Frontal cortex (tissue), 4 donors: ENCODE measurements at places on chromosomes 5 and 9. TPM values are rescaled to one million over a fixed set of nuclear protein-coding genes. Genes with fewer than 3 reads are reported as not detected.

The KLF9 gene
- total RNA-seq, result 9.8 TPM

The CLPTM1L gene
- total RNA-seq, result 104 TPM

The GBGT1 gene
- 2.0 TPM for total RNA-seq

The NEUROG1 gene
- 0.41 TPM for total RNA-seq

- DNase-seq, result no peak
These were observed 93.2 kb upstream of the GAS1 start for GRCh38 chr9:87040410-87041009.

DNA sequence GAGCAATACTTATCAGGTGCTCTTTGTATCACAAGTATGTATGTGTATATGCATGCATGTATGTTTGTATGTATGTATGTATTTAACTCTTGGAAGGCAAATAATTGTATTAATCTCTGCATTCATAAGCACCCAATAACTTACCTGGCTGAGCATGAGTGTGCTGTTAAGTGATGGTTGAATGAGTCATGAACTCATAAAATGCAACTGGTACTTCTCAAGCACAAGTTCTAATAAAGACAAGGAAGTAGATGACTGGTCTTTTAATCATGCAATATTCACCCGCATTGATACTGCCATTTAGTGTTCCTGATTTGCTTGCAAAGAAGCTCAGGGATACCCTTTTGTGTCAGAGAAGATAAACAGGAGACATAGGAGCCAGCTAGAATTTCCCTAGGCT lies 204.9 kb upstream of the TRPM3 start:
- DNase-seq, result no peak

GRCh38 chr5:57960569-57960968 lies 478.0 kb upstream of the ACTBL2 start:
- DNase-seq, result no peak

DNA sequence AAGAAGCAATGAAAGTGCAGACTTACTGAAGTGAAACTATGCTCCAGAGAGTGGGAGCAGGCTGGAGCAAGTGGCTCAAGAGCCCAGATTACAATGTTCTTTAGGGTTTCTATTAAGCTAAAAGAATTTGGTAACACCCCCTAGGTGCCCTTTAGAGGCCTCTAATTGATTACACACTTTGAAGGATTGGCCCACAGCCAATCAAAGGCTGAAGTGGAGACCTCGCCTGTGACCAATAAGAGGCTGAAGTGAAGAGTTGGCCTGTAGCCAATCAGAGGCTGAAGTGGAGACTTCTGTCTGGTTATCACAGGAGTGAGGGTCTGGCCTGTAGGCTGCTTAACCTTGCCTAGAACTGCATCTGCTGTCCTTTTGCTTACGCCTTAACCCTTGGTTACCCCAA lies 46.7 kb upstream of the SPATA31C2 start:
- DNase-seq, result no peak

GRCh38 chr5:80255431-80255810 lies 427 bp downstream of the SERINC5 start:
- no peak for DNase-seq

GRCh38 chr5:55037046-55037771 lies 13.2 kb downstream of the GZMK start:
- DNase-seq, result no peak

DNA sequence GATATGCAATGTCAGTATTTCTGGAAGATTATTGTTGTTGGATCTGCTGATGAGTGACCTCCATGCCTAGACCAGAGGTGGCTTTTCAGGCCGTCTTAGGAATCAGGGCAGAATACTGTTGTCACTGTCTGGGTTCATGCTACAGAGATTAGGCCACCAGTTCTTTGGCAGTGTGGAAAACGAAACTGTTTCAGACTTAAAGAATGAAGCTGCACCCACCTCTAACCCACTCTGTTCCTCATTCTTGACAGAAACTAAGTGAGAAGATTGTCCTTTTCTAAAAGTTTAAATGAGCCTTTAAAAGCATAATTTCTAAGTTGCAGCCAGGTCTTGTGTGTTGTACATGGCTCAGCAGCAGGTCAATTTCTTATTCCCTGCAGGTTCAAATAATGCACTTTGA lies 444.3 kb downstream of the ENC1 start:
- DNase-seq, result no peak

- DNase-seq, result no peak
These were observed 213.4 kb downstream of the PRR16 start for GRCh38 chr5:120677481-120677880.

GRCh38 chr5:98641671-98642070 lies 131.8 kb upstream of the RGMB start:
- DNase-seq, result no peak

GRCh38 chr9:127135056-127135745 lies 12.8 kb upstream of the ANGPTL2 start:
- DNase-seq, result no peak

DNA sequence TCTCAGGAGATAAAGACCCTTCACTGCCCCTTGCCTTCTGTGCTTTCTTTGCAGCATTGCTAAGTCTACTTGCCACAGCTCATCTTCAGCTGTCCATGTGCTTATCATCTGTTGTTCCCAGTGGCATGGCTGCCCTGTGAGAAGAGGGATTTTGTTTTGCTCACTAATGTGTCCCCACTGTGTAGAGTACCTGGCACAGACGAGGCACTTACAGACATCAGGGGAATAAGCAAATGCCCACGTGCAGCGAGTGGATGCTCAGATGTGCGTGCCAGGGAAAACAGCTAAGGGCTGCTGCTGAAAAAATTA lies 31.0 kb downstream of the DAP start:
- DNase-seq, result no peak

GRCh38 chr5:173582216-173583111 lies 34.0 kb downstream of the BOD1 start:
- no peak for DNase-seq

DNA sequence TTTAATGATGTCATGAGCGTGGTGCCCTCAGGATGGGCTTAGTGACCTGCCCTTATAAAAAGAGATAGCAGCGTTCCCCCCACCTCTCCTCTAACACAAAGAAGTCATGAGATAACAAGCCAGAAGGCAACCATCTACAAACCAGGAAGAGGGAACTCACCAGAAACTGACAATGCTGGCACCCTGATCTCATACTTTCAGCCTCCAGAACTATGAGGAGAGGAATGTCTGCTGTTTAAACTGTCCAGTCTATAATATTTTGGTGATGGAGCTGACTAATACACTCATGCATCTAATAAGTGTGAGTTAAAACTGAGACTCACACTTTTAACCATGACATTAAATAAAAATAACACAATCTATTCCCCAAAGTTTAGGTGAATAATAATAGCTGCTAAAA lies 156.1 kb upstream of the SPEF2 start:
- no peak for DNase-seq

GRCh38 chr5:168413062-168413461 lies 73.2 kb upstream of the RARS1 start:
- no peak for DNase-seq

- DNase-seq, result peak; percentile 43
These were observed 482 bp downstream of the CD14 start for GRCh38 chr5:140632366-140633020.

DNA sequence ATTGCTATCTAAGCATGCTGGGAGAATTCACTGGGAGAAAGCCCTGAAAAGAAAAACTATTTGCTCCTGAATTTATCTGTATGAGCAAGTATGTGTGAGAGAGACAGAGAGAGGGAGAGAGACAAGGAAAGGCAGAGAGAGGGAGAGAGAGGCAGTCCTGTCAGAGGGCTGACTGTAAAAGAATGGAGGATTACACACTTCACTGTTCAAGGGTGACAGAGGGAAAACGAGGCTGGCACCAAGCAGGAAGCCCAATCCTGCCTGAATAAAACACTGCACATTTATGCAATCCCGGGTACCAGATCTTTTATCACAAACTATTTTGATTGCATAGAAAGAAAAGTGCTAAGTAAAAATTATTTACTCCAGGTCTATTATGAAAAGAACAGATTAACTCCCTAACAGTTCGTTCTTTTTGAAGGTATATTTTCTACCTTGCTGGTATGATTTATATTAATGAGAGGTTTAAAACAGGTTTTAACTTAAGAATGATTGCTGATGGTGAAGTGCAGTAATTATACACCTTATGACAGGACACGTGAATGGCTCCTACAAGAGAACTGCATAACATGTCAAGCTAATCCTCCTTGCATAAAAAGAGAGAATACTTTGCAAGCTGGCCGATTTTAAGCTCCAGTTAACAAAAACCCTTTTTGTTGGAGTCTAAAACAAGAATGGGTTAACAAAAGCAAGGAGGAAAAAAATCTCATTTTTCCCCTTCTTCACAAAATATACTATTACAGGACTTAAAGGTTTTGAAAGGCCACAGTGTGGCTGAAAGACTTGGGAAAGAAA lies 82.5 kb downstream of the NFIB start:
- DNase-seq, result no peak

- no peak for DNase-seq
These were observed 665.5 kb upstream of the ZNF608 start for GRCh38 chr5:125411744-125412560.

- DNase-seq, result no peak
These were observed 6.3 kb downstream of the ANXA6 start for GRCh38 chr5:151151263-151151660.

DNA sequence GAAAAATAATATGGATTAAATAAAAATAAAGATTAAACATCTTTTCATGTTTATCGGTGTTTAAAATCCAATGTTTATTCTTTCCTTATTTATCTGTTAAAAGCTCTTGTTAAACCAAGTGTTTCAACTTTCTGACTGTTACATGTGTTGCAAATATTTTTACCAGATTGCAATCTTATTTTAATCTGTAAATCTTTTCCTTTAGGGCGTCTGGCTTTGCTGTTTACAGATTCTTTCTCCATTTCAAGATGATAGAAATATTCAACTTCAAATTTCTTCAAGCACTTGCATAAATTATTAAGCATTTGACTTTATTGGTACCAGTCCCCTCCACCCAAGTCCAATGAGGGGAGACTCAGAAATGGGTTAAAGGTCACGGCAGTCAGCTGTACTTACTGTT lies 16.9 kb upstream of the ABCA1 start:
- DNase-seq, result no peak

DNA sequence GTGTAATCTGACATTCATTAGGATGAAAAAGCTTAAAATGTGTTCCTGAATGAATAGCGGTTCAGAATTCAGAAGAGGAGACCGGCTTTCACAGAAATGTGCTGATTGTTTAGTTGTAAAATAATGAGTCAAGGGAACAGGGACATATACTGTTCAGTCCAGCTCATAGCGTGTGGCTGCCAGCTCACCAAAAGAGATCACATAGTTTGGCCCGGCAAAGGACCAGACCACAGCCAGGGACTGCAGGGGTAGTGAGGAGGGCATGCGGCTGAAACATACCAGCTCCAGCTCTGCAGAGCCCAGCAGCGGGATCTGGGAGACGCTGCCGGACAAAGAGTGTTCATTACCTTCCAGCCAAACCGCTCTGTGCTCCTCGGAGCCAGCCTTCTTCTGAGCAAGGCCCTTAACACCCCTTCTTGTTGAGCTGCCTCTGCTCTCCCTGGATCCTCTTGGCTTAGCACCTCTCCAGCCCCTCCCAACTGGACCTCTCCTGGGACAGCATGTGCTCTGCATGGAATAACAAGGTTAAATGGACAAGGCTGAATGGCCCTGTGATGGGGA lies 116.8 kb upstream of the CNTLN start:
- DNase-seq, result no peak

DNA sequence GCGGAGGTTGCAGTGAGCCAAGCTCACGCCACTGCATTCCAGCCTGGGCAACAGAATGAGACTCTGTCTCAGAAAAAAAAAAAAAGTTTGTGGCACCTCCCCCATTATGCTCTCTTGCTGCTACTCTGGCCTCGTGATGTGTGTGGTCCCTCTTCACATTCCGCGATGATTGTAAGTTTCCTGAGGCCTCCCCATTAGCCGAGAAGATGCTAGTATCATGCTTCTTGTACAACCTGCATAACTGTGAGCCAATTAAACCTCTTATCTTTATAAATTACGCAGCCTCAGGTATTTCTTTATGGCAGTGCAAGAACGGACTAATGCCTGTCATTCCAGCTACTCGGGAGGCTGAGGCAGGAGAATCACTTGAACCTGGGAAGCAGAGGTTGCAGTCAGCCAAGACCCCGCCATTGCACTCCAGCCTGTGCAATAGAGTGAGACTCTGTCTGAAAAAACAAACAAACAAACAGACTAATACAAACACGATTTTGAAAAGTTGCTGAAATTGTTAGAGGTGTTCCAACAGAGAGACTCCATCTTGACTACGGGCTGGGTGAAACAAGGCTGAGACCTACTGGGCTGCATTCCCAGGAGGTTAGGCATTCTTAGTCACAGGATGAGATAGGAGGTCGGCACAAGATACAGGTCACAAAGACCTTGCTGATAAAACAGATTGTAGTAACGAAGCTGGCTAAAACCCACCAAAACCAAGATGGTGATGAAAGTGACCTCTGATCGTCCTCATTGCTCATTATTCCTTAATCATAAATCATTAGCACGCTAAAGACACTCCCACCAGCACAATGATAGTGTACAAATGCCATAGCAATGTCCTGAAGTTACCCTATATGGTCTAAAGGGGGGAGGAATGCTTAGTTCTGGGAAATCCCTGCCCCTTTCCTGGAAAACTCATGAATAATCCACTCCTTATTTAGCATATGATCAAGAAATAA lies 8.3 kb upstream of the AFF4 start:
- no peak for DNase-seq

- no peak for DNase-seq
These were observed 10.6 kb upstream of the SH3RF2 start for GRCh38 chr5:145925803-145926202.

- no peak for DNase-seq
These were observed 140.8 kb downstream of the BNC2 start for GRCh38 chr9:16729651-16730050.

- no peak for DNase-seq
These were observed 59.8 kb upstream of the POU5F2 start for GRCh38 chr5:93800988-93801811.

DNA sequence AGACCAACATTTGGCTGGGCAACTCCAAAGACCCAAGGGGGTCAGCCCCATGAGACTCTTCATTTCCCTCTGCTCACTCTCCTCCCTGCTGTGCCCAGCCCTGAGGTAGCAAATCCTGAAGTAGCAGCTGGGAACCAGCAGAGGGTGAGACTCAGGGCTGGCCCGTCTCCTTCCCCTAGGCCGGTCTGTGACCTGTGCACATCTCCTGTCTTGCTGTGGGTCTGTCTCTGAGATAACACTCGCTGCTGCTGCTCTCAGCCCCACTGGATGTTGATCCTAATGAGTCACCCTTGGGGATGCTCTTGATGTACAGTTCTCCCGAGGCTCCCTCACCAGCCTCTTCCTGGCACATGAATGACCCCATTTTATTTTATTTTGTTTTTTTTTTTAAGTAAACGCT lies 7.3 kb upstream of the OR2V1 start:
- no peak for DNase-seq
